Activated CD8-positive, alpha-beta T cell treated with anti-CD3 and anti-CD28 coated beads, Interleukin-2, amount 10 ng/mL, durations not matched to agents 7 days and 5 days (primary cell): ENCODE measurements at places on chromosomes 3 and 15. TPM values are rescaled to one million over a fixed set of nuclear protein-coding genes. Genes with fewer than 3 reads are reported as not detected.

GRCh38 chr3:176584413-176585176 is 612.7 kb downstream of the TBL1XR1 start:
- H3K27me3 ChIP-seq: no peaks in the 10 kb centered on the region
- no peak for DNase-seq
- H3K4me1 ChIP-seq: no peaks in the 10 kb centered on the region
- H3K36me3 ChIP-seq: no peaks in the 10 kb centered on the region

DNA sequence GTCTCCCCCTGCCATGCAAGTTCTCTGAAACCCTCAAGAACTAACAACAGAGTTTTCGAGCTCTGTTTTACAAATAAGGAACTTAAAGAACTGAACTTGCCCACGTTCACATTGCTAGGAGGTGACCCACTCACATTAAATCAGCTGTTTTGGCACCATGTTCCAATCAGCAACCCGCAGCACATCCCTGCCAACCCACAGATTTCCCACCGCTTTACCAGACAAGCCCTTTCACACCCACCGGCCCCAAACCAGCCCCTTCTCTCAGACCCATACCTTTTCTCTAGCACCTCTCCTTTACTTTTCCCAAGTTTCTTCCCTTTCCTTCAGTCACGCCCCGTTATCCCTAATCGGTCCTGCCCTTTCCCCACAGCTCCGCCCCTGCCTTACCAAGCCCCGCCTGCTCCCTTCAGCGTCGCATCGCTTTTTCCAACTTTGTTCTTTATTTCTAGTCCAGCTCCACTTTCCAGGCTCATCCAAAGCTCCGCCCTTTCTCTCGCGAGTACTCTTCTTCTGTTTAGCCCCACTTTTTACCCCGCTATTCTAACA is 804 bp upstream of the BRPF1 start:
- DNase-seq: no peak
- H3K36me3 ChIP-seq: peaks cover 36% of the 10 kb centered on the region
- H3K4me3 ChIP-seq: peak overlapping the region; percentile 90
- no peaks in the 10 kb centered on the region for H3K27me3 ChIP-seq

GRCh38 chr3:67558426-67558825 is 96.0 kb downstream of the SUCLG2 start:
- DNase-seq: no peak
- H3K36me3 ChIP-seq: peaks cover 46% of the 10 kb centered on the region
- no peak overlapping the region for H3K27ac ChIP-seq
- H3K27me3 ChIP-seq: no peaks in the 10 kb centered on the region
- peaks cover 4% of the 10 kb centered on the region for H3K4me1 ChIP-seq

DNA sequence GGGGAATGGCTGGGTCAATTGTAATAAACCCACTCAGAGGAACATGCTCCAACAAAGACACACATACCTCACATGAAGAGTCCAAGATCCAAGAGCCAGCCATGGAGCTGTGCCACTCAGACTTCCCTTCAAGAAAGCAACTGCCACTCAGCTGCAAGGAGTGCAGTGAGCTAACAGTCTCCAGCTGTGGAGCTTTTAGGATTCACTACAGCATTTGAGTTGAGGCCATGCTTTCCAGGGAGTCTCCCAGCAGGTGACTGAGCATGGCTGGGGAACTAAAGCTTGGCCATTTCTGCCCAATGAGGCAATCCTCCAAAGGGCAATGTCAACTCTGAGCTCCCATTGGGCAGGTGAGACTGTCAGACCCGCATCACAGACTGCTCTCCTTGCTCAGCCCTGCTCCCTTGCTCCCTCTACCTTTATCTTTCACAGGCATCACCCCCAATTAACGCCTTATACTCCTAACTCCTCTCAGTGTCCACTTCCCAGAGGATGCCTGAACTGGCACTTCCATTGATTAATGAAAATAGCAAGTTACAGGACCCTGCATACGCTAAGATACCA is 165.3 kb upstream of the CTNNB1 start:
- H3K27ac ChIP-seq: no peak overlapping the region
- H3K27me3 ChIP-seq: peaks cover 9% of the 10 kb centered on the region
- no peak overlapping the region for H3K4me3 ChIP-seq
- H3K36me3 ChIP-seq: no peaks in the 10 kb centered on the region
- no peak for DNase-seq

GRCh38 chr3:150635526-150635925 is 32.4 kb downstream of the SELENOT start:
- peak overlapping the region; percentile 32 for H3K4me3 ChIP-seq
- H3K36me3 ChIP-seq: peaks cover 20% of the 10 kb centered on the region
- H3K4me1 ChIP-seq: peaks cover 34% of the 10 kb centered on the region

ARGFX gene
- total RNA-seq: not detected

NAA80 gene
- 26.8 TPM for total RNA-seq

SNURF gene
- total RNA-seq: 10.3 TPM

CILP gene
- total RNA-seq: 0.05 TPM

CORO2B gene
- total RNA-seq: not detected
